ENCODE measurements at places on chromosomes 11 and 22.

DNA sequence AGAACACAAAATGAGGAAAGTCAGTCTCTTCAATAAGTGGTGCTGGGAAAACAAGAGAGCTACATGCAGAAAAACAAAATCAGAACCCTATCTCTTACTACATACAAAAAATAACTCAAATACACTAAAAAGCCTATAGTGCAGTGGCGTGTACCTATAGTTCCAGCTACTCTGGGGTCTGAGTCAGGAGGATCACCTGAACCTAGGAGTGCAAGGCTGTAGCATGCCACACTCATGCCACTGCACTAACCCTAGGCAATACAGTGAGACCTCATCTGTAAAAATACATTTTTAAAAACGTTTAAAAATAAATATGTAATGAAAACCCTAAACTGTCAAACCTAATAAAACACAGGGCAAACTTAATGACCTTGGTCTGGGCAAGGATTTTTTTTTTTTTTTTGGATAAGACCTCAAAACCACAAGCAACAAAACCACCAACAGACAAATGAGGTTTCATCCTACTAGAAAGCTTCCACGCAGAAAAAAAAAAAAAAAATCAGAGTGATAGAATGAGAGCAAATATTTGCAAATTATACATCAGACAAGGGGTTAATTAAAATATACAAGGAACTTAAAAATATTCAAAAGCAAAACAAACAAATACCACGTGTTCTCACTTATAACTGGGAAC is 35.2 kb downstream of the XKR3 start:
- no peak for DNase-seq

- no peak for DNase-seq
Observed at GRCh38 chr22:45511847-45512261, 9.2 kb downstream of the FBLN1 start.

- DNase-seq: no peak
Observed at GRCh38 chr11:83674102-83674896, 388.1 kb upstream of the CCDC90B start.

GRCh38 chr22:18057568-18058209 is 20.1 kb upstream of the PEX26 start:
- no peak for DNase-seq

DNA sequence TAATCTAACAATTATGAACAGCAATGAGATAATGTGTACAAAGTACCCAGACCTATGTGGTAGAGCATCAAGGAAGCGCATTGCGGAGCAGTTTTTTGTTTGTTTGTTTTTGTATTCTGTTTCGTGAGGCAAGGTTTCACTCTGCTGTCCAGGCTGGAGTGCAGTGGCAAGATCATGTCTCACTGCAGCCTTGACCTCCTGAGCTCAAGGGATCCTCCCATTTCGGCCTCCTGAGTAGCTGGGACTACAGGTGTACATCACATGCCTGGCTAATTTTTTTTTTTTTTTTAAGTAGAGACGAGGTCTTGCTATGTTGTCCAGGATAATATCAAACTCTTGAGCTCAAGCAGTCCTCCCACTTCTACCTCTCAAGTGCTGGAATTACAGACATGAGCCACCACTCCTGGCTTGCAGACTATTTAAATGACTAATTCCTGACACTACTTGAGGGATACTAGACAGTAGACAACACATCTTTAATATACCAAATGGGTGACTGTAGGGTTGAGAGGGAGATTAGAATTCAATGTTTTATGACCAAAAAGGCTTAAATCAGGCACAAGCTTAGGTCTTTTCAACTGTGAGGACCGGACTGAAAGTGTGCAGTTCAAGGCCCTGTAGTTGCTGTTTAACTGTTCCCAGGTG is 12.7 kb downstream of the OR51B4 start:
- DNase-seq: no peak

DNA sequence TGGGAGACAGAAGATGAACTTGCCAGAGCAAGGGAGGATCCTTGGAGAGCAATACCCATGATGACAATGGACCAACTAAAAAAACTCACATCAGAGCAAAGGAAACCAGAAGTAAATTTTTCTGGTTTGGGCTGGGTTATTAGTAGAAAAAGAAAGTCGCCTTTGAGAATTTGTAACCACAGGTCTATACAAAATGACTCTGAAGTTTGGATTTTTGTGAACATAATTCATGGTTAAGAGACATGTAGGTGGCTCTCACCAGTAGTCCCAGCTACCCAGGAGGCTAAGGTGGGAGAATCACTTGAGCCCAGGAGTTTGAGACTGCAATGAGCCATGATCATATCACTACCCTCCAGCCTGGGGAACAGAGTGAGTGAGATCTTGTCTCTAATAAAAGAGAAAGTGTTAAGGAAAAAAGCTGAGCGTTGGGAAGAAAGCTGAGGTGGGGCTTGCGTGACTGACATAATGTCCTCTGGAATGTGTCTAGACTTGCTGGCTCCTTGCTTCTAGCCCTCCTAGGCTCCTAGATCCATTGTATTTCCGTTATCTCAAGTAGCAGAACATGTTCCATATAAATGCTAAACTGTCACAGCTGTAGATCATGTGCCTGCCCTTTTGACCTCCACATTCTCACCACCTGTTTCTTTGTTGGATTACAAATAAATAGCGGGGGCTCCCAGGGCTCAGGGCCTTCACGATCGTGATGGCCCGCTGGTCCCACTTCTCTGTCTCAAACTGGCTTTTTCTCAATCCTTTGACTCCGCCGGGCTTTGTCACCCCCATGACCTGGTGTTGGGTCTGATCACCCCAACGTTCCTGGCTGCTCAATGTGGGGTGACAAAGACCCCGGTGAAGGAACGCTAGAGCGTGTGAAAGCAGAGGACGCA is 56.2 kb upstream of the SC5D start:
- DNase-seq: no peak

GRCh38 chr11:2774173-2775082 is 74.6 kb upstream of the KCNQ1OT1 start:
- DNase-seq: no peak

- DNase-seq: no peak
Observed at GRCh38 chr11:1077033-1077416, 2.4 kb downstream of the MUC2 start.

GRCh38 chr11:611001-611996 is 4.5 kb downstream of the IRF7 start:
- no peak for DNase-seq

DNA sequence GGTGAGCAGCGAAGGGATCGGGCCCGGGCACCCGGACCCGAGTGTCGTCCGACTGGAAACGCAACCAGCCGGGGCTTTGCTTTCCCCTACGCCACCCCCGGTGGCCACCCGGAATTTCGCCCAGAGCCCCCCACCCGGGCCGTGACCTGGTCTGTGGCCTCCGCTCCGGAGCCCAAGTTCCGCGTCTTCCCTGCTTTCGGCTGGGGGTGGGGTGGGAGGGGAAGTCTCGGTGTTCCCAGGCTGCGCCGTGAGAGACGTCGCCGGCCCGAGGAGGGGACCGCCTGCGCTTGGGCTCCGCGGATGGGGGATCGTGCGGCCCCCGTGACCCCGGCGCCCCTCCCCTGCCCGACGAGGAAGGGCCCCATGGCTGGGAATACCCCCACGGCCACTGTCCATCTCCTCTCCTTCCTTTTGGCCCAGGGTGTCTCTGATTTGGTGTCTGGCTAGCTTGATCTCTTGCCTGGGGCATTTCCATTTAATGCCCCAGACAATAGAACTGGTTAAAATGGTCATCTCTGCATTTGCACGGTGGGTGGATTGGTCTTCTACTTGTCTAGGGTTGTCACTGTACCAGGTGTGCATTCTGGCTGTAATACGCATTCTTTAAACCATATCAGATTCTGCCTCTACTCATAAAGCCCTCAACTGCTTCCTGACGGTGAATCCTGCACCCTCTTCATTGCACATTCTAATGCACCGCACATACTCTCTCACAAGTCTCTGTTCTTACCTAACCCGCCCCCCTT is 789 bp downstream of the SIK2 start:
- peak; percentile 64 for DNase-seq

- no peak for DNase-seq
Observed at GRCh38 chr11:102545701-102546100, 15.2 kb upstream of the MMP7 start.
